ENCODE measurements at places on chromosomes 12 and 14. TPM values are rescaled to one million over a fixed set of nuclear protein-coding genes. Genes with fewer than 3 reads are reported as not detected.

ZNF385A gene
- 20.8 TPM for total RNA-seq

DACT1 gene
- total RNA-seq = 5.2 TPM

DIO2 gene
- 0.41 TPM for total RNA-seq

KLRG1 gene
- 7.0 TPM for total RNA-seq

EGLN3 gene
- 0.89 TPM for total RNA-seq
